Renal cortex interstitium (tissue), 15 donors: ENCODE measurements at places on chromosomes 5 and 9. TPM values are rescaled to one million over a fixed set of nuclear protein-coding genes. Genes with fewer than 3 reads are reported as not detected.
A peak's percentile ranks its signal among the peaks of the same experiment; 100 is the strongest.

ZDHHC11 gene
- 4.8 TPM for polyA plus RNA-seq

DNA sequence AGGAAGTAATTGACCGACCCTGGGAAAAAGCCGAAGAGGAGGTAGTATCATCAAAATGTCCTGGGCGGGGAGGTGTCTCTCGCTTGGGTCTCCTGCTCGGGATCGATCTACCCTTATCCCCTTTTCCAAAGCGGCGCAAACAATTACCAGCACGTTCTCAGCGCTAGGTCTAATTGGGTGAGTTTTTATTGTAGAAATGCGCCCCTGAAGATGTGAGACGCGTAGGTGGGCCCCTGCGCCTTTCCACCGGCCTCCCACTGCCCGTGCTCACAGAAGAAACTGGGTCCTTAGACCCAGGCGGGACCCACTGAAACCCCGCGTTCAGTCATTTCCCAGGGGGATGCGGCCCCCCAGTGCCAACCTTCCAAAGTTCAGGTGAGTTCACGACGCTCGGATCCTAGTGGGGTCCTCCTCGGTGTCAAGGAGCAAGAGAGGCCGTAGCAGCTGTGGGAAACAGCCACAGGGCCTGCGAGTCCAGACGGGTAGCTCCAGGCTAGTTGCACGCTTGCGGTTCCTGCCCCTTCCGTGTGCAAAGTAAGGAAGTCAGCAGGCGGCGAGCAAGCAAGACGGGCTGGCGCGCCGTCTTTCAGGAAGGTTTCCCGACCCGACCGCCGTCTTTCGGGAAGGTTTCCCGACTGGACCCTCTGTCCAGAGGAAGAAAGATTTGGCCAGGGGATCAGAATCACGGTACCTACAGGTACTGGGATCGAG is 1.5 kb downstream of the SMIM32 start:
- no peak for DNase-seq

TAF9 gene
- polyA plus RNA-seq = 52.4 TPM

DNA sequence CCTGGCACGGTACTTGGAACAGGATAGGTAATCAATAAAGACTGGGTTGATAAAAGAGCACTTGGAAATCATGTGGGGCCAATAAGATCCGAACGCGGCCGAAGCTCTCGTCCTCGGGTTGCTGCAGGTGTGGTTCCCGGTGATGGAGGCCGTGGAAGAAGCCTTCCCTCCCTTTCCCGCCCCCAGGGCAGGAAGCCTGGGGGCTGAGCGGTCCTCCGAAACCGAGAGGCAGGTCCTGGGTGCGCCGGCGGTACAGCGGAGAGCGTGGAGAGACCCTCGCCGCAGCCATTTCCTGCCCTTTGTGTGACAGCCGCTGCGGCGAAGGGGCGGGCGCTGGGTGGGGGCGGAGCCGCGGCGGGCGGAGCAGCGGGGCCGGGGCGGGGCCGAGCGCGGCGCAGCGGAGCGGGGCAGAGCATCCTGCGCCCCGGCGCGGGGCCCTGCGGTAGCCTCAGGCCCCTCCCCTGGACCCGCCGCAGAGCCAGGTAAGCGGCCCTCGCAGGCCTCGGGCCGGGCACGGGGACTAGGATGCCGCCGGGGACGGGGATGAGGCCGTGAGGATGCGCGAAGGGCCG is at the start of gene CYFIP2:
TSS of gene CYFIP2 (plus strand) at position 410 of the 572 bp plus-strand sequence. CDS start 19,239 bp downstream, outside the sequence.
- peak; percentile 65 for DNase-seq

GRCh38 chr9:134701581-134702259 is 60.1 kb downstream of the COL5A1 start:
- no peak for DNase-seq

GRCh38 chr5:39485079-39485478 is 60.3 kb upstream of the DAB2 start:
- DNase-seq = no peak

DNA sequence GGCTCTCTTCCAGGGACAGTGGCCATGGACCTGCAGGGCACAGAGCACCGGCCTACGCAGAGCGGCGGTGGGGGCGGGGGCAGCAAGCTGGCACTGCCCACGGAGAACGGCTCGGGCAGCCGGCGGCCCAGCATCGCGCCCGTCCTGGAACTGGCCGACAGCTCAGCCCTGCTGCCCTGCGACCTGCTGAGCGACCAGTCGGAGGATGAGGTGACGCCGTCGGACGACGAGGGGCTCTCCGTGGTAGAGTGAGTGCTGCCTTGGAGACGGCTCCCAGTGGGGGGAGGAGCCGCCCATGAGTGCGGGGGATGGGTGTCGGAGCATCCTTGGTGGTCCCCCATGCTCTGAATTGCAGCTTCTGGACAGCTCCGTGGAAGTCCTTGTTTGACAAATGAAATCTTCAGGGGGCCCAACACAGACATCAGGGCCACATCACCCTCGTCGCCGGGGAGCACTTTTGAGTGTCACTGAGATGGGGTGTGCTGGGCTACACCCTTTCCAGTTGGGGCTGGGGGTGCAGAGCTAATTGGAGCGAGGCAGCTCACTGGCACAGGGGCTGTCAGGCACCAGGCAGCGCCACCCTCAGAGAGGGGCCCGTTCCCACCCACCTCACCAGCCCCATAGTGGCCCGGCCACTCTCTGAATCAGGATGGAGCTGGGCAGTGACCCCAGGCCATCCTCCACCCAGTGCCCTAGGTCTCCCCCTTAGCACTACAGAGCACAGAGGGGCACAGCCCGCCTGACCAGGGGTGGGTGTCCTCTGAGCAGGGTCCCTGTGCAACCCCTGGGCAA is 70.9 kb downstream of the KCNT1 start:
- no peak for DNase-seq

GRCh38 chr5:134026521-134027287 is 21.9 kb upstream of the VDAC1 start:
- peak; percentile 35 for DNase-seq

NIM1K gene
- polyA plus RNA-seq = 0.58 TPM

DNA sequence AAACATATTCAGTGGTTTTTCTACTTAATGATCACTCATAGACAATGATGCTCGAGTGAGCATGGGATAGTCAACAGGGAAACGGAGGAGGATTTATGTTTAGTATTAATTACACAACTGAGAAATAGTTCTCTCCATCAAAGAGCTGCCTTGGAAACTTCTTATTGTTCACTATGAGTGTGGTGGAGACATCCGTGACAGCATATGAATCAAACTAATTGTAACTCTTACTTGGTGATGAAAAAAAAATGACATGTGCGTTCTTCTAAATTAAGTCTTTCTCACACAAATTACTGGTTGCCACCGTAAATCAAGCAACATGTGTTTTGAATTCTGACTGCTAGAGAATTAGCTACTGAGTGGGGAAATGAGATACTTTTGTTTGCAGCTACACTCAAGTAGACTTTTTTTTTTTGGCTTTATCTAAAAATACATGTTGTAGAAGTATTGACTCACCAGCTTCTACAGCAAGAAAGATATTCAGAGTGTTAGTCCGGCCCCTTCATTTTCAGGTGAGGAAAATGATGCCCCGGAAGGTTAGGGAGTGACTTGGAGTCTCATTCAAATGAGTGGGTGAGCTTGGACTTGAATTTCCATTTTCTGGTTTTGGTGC is 179.4 kb downstream of the CFAP90 start:
- DNase-seq = no peak

GRCh38 chr5:6633469-6634245 is 417 bp downstream of the SRD5A1 start:
- DNase-seq = no peak

GRCh38 chr5:72441094-72441723 is 66.0 kb downstream of the ZNF366 start:
- DNase-seq = no peak

DNA sequence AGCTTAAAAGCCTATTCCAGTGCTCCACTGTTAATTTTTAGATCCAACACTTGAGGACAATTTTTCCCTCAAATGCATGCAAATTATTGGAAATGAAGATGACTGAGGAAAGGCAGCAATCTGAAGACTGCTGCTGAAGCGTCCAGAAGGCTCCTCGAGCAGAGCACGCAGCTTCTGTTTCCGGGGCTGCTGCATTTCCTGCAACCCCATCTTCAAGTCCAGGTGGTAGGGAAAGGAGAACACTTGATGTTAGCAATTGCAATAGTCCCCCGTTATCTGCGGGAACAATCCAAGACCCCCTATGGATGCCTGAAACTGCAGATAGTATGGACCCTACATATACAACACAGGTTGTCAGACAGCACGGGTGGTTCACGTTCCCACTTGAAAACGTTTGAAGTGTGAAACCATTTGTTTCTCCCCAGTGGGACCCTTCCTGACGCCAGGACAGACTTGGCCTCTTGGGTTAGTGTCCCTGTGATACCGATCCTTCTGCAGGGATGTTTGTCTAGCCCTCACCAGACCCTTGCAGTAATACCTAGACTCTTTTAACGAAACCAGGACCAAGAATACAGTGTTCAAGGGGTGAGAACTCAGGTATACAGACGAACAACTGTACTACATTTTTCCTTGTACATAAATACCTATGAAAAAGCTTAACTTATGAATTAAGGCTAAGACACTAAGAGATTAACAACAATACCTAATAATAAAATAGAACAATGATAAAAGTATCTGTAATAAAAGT is 152.3 kb downstream of the HSD17B3 start:
- DNase-seq = no peak

GRCh38 chr9:119810645-119811429 is 441.6 kb upstream of the BRINP1 start:
- no peak for DNase-seq

DNA sequence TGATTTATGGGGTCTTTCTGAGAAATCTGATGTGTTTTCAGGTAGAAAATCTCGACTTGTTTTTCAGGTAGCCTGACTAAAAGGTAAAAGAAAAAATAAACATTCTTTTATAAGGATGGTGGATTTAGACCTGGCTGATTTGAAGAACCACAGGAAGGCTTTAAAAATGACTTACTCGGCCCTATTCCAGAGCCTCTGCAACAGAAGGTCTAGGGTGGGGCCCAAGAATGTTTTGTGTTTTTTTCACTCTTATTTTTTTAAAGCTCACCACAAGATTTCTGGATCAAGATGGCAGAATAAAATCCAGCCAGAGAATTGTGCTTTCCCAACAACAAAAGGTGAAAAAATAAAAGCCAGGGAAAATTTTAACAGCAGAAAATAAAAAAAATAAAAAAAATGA is 59.1 kb downstream of the FNBP1 start:
- DNase-seq = no peak

- DNase-seq = no peak
Observed at GRCh38 chr5:1174122-1174936, 27.1 kb upstream of the SLC6A19 start.

DNA sequence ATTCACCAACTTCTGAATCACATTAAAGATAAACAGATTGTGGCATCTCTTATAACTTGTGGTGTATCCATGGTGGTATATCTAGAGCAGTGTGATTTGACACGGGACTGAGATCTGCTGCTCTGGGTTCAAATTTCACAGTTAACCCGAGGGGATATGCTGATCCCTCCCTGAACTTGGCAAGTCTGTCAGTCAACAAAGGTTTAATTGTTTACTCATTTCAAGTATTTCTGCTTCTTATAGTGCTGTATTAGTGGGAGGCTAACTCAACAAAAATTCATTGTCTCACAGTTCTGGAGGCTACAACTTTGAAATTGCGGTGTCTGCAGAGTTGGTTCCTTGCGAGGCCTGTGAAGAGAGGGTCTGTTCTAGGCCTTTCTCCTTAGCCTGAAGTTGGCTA is 1175.2 kb downstream of the PTPRD start:
- DNase-seq = no peak

DNA sequence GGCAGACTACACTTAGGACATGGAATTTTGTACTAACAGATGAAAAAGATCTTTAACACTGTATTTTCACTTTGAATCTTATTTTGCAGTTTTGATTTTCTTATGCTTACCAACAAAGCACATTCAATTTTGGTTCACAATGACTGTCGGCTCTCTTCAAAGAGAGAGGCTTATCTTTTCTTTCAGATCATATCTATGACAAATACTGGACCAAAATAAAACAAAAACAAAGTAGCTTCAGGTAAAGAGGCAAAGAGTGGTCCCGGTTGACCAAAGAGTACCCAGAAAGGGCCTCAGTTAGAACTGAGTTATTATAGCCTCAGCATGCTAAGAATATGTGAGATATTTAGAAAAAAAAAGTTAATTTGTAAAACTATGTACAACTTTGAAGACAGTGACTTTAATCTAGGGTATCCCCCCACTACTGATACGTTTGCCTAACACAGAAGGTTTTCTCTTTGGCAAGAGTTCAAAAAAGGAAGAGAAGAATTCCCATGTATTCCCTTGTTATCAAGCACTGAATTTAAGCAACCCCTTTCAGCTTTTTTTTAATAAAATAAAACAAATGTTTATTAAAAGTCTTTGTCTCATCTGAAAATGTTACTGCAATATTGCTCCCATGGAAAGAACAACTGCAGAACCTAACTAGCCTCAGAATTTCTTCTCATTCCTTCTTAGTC is 50.5 kb downstream of the NR6A1 start:
- no peak for DNase-seq

DNA sequence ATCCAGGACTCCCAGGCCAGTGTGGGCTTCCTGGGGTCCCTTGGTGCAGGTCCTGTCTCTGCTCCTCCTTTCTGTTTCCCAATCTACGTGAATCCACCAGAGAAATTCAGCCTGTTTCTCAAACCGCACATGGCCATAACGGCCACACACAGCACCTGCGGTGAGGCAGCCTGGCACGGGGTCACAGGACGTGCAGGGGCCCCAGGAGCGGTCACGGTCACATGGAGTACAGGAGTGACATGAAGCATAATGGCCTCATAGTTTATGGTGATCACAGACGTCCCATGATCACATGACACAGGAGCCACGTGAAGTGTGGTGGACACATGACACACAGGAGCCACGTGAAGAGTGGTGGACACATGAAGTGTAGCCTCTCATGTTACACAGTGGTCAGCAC is 248.5 kb upstream of the IRX4 start:
- no peak for DNase-seq

GRCh38 chr5:150642567-150642927 is 2.1 kb downstream of the SYNPO start:
- DNase-seq = no peak

DNA sequence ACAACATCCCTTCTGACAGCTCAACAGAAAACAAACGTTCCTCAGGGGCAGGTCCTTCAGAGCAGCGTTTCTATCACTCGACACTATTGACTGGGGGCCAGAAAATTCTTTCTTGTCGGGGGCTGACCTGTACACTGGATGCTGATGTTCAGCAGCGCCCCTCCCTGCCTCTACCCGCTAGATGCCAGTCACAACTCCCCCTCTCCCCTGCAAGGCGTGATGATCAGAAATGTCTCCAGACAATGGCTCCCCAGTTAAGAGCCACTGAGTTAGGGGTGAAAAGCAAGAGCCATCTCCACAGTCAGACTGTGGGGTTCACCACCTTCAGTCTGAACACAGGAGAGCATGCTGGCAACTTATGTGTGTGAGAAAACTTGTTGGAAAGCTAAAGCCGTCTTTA is 39.8 kb downstream of the SERINC5 start:
- no peak for DNase-seq

SH3PXD2B gene
- polyA plus RNA-seq = 35.0 TPM

- DNase-seq = no peak
Observed at GRCh38 chr5:111999286-111999685, 242.3 kb upstream of the NREP start.

SLC1A3 gene
- polyA plus RNA-seq = 1.9 TPM
